Hepatocyte (in vitro differentiated cells): ENCODE measurements at places on chromosomes 7 and 10. TPM values are rescaled to one million over a fixed set of nuclear protein-coding genes. Genes with fewer than 3 reads are reported as not detected.

DNA sequence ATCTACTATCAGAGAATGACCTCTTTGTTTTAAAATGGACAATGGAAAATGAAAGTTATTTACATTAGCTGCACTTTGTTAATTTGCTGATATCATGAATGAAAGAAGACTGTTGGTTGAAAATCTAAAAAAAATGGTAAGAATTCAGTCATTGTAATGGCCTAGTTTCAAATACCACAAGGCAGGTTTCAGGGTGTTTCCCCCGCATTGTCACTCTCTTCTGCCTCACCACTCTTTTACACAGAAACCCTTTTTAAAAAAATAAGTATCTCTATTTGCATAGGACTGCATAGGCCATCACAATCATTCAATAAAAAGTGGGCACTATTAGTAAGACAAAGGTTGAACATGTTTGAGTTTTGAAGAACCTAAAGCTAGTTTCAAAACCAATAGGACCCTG, 737.1 kb downstream of the INHBA start:
- H3K27me3 ChIP-seq, result no peaks in the 10 kb centered on the region
- no peak overlapping the region for H3K4me3 ChIP-seq
- H3K27ac ChIP-seq, result no peak overlapping the region
- H3K36me3 ChIP-seq, result no peaks in the 10 kb centered on the region
- no peaks in the 10 kb centered on the region for H3K4me1 ChIP-seq

GRCh38 chr7:142583446-142583845, 165.8 kb upstream of the PRSS1 start:
- no peaks in the 10 kb centered on the region for H3K4me1 ChIP-seq
- no peak overlapping the region for H3K4me3 ChIP-seq
- no peaks in the 10 kb centered on the region for H3K27me3 ChIP-seq
- DNase-seq, result peak; percentile 73
- H3K27ac ChIP-seq, result peak overlapping the region; percentile 41

- H3K27ac ChIP-seq, result no peak overlapping the region
- no peak overlapping the region for H3K4me3 ChIP-seq
- H3K36me3 ChIP-seq, result no peaks in the 10 kb centered on the region
- no peak for DNase-seq
- H3K4me1 ChIP-seq, result no peaks in the 10 kb centered on the region
Observed at GRCh38 chr7:43450894-43451293, 132.0 kb upstream of the STK17A start.

GRCh38 chr7:73888959-73889358, 28.0 kb downstream of the TMEM270 start:
- no peaks in the 10 kb centered on the region for H3K27me3 ChIP-seq
- no peak overlapping the region for H3K4me3 ChIP-seq
- H3K4me1 ChIP-seq, result peaks cover 14% of the 10 kb centered on the region

Gene COBL
- 17.9 and 20.5 TPM in 2 replicates for total RNA-seq

Gene FGFBP3
- total RNA-seq, result 1.5 and 2.4 TPM in 2 replicates

Gene SLC4A2
- total RNA-seq, result 153 and 188 TPM in 2 replicates
